ENCODE measurements at places on chromosomes 16 and 17.

DNA sequence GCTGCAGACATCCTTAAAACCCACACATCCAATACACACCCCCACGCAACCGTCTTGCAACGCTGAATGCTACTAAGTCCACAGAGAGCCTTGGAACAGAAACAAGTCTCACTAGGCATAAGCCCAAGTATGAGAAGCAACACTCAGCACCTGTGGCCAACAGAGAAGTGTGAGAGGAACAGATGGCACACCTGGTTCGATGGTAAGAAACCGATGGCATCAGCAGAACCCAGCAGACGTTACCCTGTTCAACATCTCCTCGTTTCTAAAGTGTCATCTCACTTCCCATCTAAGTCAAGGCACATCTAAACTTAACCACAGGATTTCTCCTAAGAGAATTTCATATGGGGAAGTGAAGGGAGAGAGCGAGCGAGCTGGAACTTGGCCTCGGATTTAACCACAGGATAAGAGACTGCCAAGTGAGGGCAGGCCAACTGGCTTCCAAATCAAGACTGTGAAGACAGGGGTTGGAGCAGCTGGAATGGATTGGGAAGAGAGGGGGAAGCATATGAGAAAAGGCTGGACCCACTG is 41.0 kb downstream of the NXPH3 start:
- no peak for DNase-seq

GRCh38 chr17:40480501-40481003 is 20.9 kb downstream of the TNS4 start:
- DNase-seq: peak; percentile 61

DNA sequence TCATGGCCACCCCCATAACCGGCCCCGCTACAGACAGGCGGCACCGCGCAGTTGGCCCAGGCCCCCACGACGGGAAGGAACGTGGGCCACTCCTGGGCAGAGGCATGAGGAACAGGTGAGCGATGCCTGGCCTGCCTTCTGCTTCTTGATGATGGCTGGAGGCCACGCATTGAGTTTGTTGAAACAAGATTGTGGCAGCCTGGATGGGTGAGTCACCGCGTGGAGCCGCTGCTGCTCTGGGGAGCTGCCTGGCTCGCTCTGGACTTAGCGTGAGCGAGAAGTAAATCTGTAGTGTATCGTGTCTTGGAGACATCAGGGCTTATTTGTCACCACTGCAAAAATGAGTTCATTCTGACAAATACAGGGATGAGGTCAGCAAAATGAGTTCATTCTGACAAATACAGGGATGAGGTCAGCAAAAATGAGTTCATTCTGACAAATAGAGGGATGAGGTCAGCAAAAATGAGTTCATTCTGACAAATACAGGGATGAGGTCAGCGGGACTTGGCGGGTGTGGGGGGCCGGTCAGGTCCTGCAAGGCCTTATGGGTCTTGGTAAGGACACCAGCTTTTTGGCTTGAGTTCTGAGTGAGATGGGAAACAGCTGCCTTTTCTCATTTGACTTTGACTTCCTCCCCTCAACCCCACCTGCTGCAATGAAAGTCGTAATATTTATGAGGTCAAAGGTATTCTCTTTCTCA is 93.0 kb downstream of the SEC14L1 start:
- no peak for DNase-seq

GRCh38 chr17:8791910-8792270 is 7.3 kb downstream of the MFSD6L start:
- DNase-seq: no peak

DNA sequence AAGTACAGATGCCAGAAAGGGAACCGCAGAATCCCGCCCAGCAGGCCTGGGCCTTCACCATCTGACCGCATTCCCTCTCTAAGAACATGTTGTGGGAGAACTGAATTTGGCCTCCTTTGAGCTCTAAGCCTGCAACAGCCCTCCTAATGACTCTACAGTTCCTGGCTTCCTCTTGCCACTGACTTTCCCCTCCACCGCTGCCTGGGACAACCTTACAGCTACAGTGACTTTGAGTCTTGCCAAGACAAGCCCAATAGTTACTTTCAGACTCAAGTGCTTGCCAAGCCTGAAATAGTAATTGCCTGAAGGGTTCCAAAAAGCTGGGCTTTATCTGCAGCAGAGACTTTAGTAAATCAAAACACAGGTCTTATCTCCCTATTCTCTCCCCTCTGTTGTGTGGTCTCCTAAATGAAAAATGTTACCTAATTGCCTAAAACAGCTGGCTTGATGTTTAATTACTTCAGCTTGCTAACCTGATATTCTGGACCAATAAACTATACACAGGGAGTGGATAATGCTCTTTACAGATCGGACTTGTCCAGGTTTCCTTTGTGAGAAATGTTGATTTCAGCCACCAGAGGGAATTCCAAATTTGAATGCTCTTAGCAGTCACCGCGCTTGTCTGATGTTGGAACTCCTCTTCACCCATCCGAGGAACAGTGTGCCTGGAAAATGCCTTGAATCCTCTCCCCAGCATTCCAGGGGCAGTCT is 85.1 kb upstream of the TBX2 start:
- no peak for DNase-seq

DNA sequence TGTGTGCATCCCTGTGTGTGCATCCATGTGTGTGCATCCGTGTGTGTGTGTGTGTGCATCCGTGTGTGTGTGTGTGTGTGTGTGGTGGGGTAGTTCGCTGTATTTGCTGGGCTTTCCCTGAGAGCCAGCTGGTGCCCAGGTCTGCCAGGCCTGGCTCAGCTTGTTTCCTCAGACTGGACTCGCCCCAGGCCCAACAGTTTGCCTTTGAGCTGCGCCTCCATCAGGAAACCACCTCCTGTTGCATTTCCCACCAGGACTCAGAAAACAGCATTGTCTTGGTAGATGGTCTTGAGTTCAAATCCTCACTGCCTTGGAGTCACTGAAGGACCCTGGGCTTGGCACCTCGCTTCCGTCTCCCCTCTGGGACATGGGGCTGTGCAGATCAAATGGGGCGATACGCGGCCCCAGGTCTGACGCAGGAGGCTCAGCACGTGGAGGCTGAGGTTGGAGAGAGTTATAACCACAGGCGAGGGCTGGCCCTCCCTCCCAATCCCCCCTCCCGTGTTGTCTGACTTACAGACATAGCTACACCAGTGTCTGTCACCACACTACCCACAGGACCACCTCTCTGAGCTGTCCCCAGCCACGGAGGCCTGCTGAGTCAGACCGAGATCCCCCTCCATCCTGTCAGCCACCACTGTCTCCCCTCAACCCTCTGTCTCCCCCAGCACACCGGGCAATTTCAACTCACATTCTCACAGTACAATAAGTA is 4.7 kb downstream of the ITGAE start:
- no peak for DNase-seq

DNA sequence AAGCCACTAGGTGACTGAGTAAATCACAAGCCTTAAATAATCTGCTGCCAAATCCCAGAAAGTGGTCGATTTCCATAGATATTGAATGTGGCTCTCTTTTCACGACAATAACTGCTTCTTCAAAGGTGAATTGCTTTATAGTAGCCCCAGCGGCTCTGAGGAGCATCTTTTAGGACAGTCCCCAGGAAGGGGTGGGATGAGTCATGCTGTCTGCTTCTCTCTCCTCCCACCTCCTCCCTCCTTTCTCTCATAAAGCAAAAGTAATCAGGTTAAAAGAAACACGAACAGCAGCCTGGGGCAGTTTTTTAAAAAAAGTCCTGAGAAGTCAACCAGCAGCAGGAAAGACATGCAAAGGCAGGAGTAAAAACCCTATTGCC is 1.8 kb downstream of the KIAA0513 start:
- no peak for DNase-seq

DNA sequence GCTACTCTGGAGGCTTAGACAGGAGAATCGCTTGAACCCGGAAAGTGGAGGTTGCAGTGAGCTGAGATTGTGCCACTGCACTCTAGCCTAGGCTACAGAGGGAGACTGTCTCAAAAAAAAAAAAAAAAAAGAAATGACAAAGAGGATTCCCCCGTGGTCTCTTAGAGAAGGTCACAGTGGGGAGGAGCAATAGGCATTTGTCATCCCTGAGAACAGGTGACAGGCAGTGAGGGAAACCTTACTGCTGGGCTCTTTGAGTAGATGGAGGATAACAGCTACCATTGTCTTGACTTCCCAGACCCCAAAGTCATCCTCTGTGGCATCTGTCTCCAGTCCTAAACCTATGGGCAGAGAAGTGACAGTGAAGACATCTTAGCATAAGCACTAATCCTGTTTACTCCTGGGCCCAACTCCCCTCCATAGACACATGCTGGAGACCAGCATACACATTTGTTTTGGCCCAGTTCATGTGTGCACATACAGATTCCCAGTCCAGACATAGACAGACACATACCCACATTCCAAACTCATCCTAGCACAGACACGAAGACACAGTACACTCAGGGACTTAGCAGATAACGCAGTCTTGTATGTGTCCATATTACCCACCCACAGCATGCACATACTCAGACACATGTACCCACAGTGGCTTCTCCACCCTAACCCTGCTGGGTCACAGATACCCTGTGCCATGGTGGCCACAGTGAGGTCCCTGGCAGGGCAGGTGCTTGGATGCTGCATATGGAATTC is 2.7 kb downstream of the ESRP2 start:
- no peak for DNase-seq

DNA sequence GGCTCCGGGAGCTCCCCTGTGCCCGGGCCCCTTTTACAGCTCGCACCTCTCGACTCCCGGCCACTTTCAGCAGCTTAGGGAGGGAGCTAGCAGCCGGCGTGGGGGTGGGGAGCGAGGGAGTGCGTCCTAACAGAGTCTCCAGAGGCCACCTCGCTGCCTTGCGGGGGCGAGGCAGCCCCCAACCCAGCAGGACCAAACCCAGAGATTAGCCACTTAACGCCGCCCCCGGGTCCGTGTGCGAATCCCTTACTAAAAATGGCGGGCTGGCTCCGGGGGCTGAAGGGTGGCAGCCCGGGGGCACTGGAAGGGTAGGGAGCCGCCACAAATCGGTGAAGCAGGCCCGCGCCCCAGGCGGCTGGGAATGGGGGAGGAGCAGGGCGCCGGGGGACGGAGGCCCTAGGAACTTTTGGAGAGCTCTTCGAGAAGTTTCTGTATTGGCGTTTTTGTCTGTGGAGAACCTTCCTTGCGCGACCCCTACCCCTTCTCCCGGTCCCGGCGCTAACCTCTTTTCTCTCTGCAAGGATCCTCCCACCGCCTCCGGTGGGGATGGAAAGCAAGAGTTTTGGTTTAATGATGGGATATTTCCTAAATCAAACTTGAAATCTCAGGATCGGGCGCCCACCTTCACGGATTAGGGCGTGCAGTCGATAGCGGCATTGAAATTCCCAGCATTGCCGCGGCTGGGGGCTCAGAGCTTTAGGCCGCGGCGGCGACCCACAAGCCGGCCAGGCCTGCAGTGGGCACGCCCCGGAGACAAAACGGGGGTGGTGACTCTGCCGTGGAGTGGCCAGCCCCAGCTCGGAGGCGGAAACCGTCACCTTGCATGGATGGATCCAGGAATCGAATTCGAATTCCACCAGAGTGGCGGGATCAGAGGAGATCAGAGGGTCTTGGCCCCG is 793 bp upstream of the IRX3 start:
- no peak for DNase-seq

GRCh38 chr17:39939106-39939505 is 11.6 kb downstream of the LRRC3C start:
- DNase-seq: no peak

DNA sequence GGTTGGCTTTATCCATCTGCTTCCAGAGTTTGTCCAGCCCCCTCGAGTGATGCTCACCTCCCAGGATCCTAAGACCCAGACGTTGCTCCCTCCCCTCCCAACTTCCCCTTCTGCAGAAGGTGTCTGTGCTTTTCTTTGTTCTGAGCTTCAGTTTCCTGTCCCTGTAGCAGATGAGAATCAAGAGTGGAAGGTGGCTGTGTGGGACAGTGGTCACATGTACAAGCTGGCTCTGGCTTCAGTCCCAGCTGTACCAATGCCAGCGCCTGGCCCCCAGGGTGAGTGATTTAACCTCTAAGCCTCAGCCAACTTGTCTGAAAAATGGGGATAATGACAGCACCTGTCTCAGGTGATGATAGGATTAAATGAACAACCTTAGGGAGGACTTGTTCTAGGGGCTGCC is 7.7 kb downstream of the PRR15L start:
- DNase-seq: no peak

- no peak for DNase-seq
These were observed 2.9 kb downstream of the OR1F1 start for GRCh38 chr16:3190949-3191353.

- DNase-seq: no peak
These were observed 11.9 kb downstream of the PER1 start for GRCh38 chr17:8140065-8141029.

DNA sequence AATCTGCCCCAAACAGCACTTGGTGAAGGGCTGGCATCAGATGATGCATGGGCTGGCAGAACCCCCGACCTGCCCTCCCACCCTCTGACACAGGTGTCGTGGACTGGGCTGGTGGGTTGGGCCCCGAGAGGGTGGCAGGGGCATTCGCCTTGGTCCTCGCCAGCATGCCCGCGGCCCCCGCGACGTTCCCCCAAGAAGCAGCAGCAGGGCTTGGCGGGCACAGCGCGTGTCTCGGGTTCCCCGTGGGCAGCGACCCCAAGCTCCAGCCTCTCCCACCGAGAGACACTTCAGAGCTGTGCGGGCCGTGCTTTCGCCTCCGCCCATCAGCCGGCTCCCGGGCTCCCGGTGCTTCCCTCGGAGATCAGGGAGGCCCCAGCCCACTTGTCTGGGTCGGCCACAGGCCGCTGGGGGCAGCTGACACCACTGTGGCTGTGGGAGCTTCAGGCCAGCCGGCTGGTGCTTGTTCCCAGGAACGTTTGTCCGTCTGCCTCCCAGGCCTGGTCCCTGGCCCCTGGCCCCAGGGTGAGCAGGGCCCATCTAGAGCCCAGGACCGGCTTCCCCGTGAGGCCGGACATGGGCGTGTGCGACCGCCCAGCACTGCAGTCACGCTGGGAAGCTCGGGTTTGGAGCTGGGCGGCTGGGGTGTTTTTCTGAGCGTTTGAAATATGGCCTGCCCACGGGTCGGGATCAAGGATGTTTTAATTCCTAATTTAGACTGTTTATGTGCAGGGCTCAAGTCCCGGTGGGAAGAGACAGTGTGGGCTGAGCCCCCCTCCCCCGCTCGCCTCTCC is 16.6 kb downstream of the CACNA1H start:
- no peak for DNase-seq

- no peak for DNase-seq
These were observed 15.8 kb downstream of the CLEC10A start for GRCh38 chr17:7064261-7064660.

DNA sequence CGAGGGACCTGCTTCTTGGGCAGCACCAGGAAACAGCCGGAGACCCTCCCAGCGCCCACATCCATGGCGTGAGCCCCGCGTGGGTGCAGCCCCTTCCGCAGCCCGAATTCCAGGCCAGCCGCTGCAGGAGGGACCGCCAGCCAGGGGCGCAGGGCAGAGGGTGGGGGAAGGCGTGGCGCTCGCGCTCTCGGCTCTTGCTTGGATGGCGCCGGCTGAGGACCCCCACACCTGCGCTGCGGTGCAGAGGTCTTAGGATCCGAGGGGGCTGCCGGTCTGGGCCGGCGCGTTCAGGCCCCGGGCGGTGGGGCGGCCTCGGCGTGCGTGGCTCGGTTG is 28.8 kb downstream of the ACTG1 start:
- DNase-seq: no peak
